NCI-H1092 (cell line): ENCODE measurements at places on chromosomes 5 and 9.

DNA sequence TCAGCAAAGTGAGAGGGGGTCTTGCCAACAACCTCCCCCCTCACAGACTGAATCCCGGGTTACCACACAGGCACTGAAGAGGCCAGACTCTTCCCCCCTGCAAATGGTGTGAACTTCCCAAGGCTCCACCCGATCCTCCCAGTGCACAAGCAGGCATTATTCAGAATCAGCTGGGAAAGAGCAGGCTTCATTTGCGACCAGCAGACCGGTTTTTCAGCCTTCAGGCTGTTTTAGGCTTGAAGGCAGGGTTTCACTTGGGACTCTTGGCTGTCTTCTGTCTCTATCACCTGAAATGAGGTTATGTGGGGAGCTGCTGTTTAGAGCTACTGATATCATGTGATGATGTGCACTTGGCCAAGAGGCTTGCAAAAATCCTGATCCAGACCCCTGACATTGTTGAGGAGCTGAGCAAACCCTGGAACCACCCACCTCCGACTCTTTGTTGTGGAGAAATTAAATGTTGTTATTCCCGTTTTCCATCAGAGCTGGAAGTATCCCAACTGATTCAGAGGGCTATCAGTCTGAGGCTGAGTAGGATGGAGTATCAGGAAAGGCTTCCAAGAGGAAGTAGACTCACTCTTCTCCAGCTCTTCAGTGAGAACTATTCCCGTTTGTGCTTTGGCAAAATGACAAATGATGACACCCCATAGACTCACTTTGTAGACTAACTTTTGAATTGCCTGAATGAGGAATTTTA is 63.3 kb upstream of the ZFR start:
- DNase-seq, result no peak

GRCh38 chr5:137498301-137498735 is 808 bp downstream of the SPOCK1 start:
- DNase-seq, result no peak

DNA sequence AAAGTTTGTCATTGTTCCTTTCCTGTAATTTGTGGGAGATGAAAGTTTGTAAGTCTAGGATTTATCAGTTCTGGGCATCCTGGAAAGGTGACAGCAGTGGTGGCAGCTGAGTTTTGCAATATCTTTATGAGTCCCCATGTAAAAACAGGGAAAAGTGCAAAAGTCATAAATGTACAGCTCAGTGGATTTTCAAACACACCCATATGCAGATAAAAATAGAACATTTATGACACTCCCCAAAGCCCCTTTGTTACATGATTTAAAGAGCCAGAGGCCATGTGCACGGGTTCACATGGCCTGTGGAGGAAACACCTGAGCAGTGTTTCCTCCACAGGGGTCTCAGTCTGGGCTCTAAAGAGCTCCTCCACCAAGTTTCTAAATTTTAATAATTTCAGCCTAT is 6.3 kb downstream of the TMEM38B start:
- DNase-seq, result no peak

DNA sequence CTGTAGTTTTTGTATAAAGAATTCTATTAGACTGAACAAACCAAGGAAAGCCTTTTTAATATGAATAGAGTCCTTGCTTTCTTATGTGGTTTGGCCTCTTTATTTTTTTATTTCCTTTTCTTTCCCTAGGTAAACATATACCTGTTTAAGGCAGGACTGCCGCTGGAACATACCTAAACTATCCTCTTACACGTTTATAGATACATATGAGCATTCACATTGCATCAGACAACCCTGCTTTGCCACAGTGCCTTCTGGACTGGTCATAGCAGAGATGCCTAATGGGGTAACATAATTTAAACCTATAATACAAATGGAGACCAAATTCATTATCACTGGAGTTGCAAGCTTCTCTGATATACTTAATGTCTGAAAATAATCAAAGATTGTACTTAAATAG is 12.5 kb downstream of the GRAMD2B start:
- no peak for DNase-seq

GRCh38 chr9:135388530-135388929 is 91.1 kb upstream of the PPP1R26 start:
- DNase-seq, result no peak

- no peak for DNase-seq
Measured at GRCh38 chr9:89879701-89880100, 274.9 kb downstream of the GADD45G start.

- no peak for DNase-seq
Measured at GRCh38 chr9:86885232-86885631, 62.1 kb downstream of the GAS1 start.

DNA sequence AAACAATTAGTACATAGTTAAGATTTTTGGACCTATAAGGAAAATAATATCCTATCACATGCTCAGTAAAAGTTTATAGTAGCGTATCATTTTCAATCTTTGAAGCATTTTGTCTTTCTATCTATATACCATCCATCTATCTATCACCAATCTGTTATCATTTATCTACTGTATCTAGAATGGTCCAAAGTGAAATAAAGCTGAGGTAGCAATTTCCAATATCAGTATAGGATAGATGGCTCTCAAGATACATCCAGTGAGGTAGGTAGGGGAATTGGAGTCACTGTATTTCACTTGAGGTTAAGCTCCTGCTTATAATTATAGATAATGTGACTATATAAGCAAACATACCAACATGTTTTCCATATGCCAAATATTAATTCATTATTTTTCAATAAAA is 889.1 kb upstream of the CTNND2 start:
- DNase-seq, result no peak
